AG04450 (cell line): ENCODE measurements at places on chromosomes 12 and 14. TPM values are rescaled to one million over a fixed set of nuclear protein-coding genes. Genes with fewer than 3 reads are reported as not detected.

C12orf54 gene
- polyA plus RNA-seq = not detected in 2 replicates

LRFN5 gene
- polyA plus RNA-seq = 3.2 and 3.3 TPM in 2 replicates

VAMP1 gene
- polyA plus RNA-seq = 15.1 and 18.3 TPM in 2 replicates

- no peak for DNase-seq
Measured at GRCh38 chr12:46892034-46892705, 66.4 kb upstream of the SLC38A4 start.

DNA sequence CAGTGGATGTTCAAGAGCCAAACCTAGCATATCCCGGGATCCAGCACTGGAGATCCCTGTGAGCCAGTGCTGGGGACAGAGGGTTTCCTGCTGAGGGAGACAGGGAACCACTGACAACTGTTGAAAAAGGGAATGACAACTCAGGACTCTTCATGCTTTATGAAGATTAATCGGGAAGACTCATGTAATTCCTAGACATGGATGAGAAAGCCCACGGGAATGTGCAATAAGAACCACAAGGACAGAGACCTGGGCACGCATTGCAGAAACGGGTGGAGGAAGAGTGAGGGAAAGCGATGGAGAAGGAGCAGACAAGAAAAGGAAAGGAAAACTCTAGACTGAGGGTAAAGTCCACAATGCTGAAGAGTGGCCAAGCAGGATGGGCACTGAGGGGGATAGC lies 296.0 kb downstream of the PCNX1 start:
- no peak for DNase-seq

GRCh38 chr14:76759589-76759988 lies 1.7 kb upstream of the VASH1 start:
- no peak for DNase-seq
